Activated T-helper 2 cell treated with anti-CD3 and anti-CD28 coated beads, Interferon-gamma antibody, Interleukin-2, Interleukin-4, amounts not matched to agents 10 μg/mL and 5 μg/mL and 100 μg/mL, durations not matched to agents 14 hours and 24 hours and 36 hours (primary cell): ENCODE measurements at places on chromosomes 11 and 22.
A peak's percentile ranks its signal among the peaks of the same experiment; 100 is the strongest.

GRCh38 chr11:87366346-87366745 is 328.6 kb downstream of the TMEM135 start:
- no peak for DNase-seq

DNA sequence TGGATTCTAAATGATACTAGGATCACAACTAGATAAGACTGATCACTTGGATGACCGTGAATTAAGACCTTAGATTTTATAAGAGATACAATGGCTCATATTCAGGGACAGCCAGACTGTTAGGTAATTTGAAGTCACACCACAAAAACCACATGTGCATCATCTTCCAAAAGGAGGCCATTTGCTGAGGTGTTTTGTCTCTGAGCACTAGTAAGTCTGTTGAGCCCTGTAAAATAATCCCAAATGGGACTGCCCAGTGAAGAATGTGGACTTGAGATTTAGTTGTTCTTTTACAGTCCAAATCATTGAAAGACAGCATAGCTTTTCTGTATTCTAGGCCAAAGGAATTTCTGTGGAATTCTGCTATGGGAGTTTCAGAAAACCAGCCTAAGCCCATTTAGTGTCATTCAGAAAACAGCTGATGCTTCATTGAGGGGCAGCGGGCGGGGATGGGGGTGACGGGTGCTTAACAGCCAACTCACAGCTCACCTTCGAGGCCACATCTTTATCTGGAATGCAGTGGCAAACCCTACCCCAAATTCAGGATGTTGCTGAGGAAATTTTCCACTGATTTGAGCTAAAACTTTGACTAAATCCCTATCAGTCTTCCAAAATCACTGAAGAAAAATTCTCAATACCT is 80.1 kb upstream of the BIRC3 start:
- DNase-seq = no peak

GRCh38 chr11:70742553-70743291 is 344.4 kb downstream of the CTTN start:
- DNase-seq = no peak

- DNase-seq = no peak
Observed at GRCh38 chr11:12048936-12049790, 40.7 kb upstream of the DKK3 start.

DNA sequence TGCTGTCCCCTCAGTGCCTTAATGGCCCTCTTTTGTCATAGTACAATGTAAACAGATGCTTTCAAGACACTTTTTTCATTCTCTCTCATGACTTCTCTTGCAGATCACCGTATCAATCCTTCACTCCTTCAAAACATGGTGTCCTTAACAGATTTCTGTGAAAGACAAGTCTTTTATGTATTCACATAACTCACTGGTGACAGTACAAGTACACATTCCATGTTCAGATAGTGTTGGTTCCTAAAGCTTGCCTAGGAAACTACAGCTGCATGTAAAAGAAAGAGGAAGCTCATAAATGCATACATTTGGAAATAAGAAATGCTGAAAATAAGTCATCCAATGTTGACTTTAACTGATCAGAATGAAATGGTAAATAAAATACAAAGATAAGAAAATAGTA is 5.0 kb upstream of the OR52E6 start:
- DNase-seq = no peak

- DNase-seq = no peak
Observed at GRCh38 chr22:25672289-25673084, 69.5 kb upstream of the MYO18B start.

DNA sequence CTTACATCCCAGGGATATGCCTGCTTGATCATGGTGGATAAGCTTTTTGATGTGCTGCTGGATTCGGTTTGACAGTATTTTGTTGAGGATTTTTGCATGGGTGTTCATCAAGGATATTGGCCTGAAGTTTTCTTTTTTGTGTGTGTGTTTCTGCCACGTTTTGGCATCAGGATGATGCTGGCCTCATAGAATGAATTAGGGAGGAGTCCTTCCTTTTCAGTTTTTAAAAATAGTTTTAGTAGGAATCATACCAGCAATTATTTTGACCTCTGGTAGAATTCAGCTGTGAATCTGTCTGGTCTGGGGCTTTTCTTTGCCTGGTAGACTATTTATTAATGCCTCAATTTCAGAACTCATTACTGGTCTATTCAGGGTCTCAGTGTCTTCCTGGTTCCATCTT is 362.4 kb downstream of the JRKL start:
- DNase-seq = no peak

DNA sequence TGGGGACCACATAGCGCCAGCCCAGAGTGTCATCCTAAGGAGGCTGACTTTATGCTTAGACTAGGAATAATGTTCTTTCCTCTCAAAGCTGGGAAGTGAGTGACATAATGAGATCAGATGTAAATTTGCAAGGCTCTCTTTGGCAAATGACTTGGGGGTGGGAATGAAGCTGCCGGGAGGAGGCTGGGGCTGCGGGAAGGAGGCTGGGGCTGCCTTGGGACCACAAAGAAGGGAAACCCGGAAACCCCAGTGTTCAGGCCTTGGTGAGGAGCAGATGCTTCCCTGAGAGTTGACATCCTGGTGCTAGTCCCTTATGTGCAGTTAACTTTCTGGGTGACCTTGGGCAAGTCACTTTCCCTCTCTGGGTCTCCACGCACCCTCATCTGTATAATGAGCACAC is 182.0 kb downstream of the CHST1 start:
- no peak for DNase-seq

- DNase-seq = no peak
Observed at GRCh38 chr22:50027639-50028537, 15.3 kb upstream of the IL17REL start.

GRCh38 chr11:122754553-122755322 is 83.6 kb upstream of the CRTAM start:
- DNase-seq = peak; percentile 21

DNA sequence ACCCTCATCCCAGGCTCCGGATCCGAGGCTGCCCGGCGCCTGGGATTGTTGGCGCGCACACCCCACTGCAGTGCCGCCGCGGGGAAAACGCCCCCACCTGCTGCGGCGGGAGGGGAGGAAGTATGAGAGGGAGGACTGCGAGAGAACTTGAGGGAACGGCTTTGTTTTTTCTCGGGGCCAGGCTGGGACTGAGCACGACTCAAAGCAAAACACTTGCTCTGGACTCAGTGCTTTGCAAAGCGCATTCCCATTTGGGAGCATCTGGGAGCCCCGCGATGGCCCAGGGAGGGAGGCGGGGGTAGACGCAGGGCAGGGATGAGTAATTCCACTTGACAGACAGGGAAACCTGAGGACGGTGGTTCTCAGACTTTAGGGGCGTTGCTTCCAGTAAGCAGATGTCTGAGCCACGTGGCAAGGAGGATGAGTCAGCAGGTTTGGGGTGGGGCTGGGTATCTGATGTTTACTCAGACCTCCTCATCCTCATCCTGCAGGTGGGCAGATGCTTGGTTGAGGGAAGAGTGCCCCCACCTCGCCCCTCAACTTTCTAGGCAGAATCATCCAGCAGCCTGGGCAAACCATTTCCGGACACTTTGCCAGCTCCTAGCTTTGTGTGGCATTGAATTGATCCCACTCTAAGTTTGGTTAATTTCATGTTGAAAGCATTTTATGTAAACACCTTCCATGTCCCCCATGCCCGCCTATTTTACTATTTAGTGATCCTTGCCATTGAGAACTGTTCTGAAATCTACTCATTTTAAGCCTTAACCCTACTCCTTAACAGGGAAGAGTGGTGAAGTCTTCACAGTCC is 1.5 kb downstream of the MIAT start:
- peak; percentile 69 for DNase-seq

DNA sequence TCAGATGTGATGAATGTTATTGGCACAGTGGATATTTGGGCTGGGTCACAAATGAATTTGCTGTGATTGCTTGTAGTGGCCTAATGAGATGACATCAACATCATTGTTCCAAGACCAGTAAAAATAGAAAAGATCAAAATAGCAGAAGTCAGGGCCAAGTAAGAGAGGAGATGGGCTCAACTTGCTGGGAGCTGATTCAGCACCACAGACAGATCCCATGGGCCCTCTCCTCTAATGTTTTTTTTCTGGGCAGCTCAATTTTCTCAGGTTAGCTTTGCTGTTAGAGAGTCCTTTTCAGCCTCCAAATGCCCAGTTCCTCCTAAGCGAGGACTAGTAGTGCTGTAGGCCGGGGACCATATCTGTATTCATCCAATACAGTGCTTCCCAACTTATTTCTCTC is 86.0 kb upstream of the IZUMO1R start:
- no peak for DNase-seq

DNA sequence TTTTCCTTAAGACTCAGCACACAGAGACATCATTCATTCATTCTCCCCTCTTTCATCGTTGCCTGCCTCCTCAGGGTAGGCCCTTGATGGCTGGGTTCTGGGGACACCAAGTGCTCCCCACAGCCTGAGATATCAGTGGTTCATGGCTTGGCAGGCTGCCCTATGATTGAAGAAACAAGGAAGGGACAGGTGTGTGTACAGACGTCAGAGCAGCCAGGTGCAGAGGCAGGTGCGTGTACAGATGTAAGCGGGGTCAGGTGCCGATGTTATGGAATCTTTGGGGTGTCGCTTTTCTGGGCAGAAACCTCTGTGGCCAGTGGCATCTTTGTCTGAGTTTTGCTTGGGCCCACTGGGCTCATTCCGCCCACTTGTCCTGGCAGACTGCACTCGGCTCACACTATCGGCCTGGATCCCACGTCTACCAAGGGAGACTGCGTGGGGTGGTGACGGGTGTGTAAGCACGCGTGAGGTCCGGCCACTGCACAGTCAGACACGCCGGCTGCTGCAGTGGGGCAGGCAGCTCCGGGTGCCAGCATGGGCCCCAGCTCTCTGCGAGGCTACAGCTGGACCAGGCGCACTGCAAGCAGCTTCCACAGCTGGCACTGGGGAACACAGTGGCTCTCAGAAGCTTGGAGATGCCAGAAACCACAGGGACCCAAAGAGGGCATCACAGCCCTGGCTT is 20.9 kb upstream of the KIAA0930 start:
- DNase-seq = no peak

GRCh38 chr22:37491559-37492427 is 5.6 kb upstream of the MFNG start:
- DNase-seq = no peak

DNA sequence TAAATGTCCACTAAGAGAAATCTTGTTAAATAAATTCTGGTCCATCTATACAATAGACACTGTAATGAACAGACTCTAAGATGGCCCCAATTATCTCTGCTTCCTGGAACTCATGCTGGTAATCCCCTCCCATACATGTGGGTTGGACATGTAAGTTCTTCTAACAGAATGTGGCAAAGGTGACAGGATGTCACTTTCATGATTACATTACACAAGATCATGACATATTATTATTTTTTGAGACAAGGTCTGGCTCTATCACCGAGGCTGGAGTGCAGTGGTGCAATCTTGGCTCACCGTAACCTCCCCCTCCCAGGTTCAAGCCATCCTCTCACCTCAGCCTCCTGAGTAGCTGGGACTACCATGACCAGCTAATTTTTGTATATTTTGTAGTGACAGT is 14.6 kb upstream of the NDUFC2 start:
- DNase-seq = no peak

DNA sequence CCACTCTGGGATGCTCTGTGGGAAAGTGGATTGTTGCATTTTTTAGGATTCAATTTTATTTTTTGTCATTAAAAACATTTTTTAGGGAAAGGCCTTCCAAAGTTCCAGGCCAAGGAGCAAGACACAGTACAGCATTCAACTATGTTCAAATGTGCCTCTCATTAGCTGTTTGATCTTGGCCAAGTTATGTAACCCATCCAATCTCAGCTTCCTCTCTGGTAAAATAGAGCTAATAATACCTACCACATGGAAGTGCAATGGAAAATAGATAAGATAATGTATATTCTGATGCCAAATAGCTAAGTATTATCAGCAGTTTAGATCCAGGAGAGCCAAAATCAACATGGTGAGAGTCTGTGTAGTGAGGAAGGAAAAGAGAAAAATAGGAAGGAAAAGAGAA is 220.3 kb upstream of the SESN3 start:
- DNase-seq = no peak

DNA sequence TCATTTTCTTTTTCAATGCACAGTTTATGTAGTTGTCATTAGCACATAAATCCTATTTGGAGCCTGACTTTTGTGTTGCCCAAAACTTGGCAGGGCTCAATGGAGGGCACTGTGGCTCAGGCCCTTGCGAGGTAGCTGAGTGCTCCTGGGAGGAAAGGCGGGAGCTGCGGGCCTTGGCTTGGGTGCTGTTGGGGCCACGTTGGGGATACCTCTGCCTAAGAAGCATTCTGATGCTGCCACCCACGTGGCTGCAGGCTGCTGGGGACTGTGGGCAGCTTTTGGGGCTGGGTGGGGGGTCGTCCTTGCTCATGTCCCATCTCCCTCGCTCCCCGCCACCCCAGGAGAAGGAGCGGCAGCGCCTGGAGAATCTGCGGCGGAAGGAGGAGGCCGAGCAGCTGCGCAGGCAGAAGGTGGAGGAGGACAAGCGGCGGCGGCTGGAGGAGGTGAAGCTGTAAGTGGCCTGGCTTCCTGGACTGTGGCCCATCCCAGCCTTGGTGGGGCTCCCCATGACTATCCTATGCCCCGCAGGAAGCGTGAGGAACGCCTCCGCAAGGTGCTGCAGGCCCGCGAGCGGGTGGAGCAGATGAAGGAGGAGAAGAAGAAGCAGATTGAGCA is 20.9 kb downstream of the INCENP start:
- DNase-seq = no peak

DNA sequence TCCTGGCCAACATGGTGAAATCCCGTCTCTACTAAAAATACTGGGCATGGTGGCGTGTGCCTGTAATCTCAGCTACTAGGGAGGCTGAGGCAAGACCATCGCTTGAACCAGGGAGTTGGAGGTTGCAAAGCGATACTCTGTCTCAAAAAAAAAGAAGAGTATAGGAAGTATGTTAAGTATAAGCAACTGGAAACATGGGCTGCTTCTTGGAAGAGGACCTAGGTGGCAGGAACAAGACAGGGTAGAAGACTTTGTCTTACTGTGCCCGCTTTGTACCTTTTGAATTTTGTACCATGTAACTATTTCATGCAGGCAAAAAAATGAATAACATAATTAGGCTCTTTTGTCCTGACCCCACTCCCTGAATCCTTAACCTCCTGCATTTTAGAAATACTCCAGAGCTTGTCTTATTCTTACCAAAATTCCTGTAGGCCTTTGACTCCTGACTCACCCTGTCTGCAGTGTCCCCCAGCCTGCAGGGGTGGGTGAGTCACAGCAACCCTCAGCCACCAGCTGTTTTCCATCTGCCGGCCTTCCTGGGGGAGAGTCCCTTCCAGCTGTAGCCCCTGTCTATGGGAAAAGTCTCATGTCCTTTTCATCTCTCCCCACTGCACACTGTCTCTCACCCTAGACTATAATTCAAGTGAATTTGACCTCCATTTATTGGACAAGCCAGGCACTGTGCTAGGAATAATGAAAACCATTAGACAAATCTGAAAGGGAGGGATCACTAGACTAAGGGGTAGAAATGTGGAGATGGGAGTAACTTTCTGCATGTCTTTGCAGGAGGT is 41.8 kb downstream of the TXN2 start:
- DNase-seq = no peak

GRCh38 chr22:39101226-39101625 is 4.2 kb downstream of the APOBEC3H start:
- DNase-seq = no peak

GRCh38 chr11:114774599-114775361 is 96.5 kb downstream of the NXPE2 start:
- DNase-seq = no peak

GRCh38 chr11:77411137-77411707 is 62.7 kb downstream of the PAK1 start:
- DNase-seq = peak; percentile 12
